ENCODE measurements at places on chromosomes 13 and 19.

DNA sequence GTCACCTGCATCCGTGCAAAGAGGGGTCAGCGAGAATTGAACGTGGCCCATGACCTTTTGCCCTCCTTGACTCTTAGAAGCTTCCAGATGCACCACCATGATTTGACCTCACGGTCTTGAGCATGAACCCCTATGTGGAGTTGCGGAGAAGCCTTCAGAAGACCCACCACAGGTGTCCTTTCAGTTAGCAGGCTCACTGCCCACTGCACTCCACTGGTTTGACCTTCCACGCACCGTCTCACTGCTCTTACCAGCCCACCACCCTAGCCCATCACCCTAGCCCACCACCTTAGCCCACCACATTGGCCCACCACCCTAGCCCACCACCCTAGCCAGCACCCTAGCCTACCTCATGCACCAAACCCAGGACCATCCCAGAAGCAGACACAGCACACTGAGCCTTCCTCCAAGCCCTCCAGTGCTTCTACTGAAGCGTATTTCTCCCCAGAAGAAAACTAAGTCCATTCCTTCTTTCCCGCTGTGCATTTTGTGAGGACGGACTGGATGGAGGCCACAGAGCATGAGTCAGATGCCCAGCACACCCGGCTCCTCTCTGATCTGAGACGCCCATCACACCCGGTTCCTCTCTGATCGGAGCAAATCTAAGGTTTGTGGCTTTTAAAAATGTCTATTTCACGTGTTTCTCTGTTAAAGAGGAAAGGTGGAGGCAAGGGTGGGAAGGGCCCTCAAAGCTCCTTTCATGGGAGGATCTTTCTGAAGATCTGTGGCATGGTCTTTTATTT is 45.8 kb downstream of the SOX1 start:
- H3K4me1 ChIP-seq = no peaks in the 10 kb centered on the region
- H3K36me3 ChIP-seq = no peaks in the 10 kb centered on the region
- no peak for DNase-seq
- H3K27me3 ChIP-seq = peaks cover 30% of the 10 kb centered on the region
- H3K27ac ChIP-seq = no peak overlapping the region

- H3K4me3 ChIP-seq = no peak overlapping the region
- H3K27me3 ChIP-seq = no peaks in the 10 kb centered on the region
- no peaks in the 10 kb centered on the region for H3K4me1 ChIP-seq
- no peak for DNase-seq
- no peak overlapping the region for H3K27ac ChIP-seq
Measured at GRCh38 chr13:72886272-72887067, 104.5 kb downstream of the PIBF1 start.

- peaks cover 10% of the 10 kb centered on the region for H3K36me3 ChIP-seq
- peaks cover 23% of the 10 kb centered on the region for H3K4me1 ChIP-seq
- H3K27me3 ChIP-seq = no peaks in the 10 kb centered on the region
- H3K4me3 ChIP-seq = peak overlapping the region; percentile 44
Measured at GRCh38 chr19:1470305-1471009, 8.6 kb downstream of the C19orf25 start.

DNA sequence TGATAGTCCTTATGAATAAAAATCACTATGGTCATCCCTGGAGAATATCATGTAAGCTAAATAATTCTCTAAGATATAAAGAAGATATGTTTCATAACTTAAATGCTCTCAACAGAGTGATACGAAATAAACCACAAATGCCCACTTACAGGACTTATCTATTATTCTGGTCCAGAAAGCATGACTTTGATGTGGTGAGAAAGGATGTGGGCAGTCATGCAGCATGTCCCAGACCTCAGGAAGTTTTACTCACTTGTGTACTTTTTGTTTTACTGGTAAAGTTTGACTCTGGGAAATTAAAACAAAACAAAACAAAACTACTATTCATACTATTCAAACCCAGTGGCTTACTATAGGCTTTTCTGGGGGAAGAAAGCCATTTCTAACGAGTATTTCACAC is 483.2 kb upstream of the SLITRK6 start:
- no peaks in the 10 kb centered on the region for H3K27me3 ChIP-seq
- H3K4me3 ChIP-seq = no peak overlapping the region
- no peak overlapping the region for H3K27ac ChIP-seq
- no peak for DNase-seq
- no peaks in the 10 kb centered on the region for H3K36me3 ChIP-seq

DNA sequence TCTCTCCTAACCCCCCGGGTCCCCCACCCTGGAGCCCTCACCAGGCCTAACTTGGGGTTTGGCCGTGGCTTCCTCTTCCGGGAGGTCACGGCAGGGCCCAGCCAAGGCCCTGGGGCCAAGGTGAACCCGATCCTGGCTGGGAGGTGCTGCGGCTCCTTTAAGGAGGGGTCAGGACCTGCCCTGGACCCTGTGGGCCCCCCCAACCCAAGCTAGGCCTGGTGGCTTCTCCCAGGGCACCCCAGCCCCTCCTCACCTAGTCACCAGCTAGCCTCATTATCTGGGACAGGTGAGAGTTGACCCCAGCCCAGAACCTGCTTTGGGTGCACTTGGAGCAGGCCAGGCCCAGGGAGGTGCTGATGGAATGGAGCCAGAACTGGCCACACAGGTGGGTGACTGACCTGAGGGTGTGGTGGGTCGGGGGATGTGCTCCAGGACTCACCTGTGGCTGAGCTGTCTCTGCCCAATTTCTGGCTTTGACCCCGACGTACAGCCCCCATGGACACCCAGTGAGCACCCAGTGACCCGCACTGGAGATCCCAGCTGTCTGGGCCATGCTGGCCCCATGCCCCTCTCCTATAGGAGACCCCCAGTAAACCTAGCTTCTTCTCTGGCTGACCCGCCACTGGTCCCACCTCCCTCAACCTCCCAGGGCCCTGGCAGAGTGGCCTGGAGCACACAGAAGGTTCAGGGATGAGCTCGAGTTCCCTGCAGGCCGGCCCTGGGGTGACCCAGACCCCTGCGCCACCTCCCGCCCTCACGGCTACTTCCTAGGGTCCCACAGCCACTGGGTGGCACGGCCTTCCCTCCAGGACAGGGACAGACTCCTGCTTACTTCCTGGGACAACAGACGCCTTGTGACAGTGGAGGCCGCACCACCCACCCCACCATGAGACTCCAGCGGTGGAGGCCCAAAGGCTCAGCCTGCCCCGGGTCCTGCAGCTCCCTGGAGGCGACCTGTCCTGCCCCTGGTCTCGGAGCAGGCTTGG is 6.7 kb upstream of the MKNK2 start:
- no peaks in the 10 kb centered on the region for H3K27me3 ChIP-seq
- H3K36me3 ChIP-seq = no peaks in the 10 kb centered on the region
- H3K4me1 ChIP-seq = peaks cover 43% of the 10 kb centered on the region
- no peak overlapping the region for H3K4me3 ChIP-seq
- peak overlapping the region; percentile 22 for H3K27ac ChIP-seq

- no peaks in the 10 kb centered on the region for H3K27me3 ChIP-seq
- no peak overlapping the region for H3K4me3 ChIP-seq
- DNase-seq = no peak
- no peak overlapping the region for H3K27ac ChIP-seq
Measured at GRCh38 chr19:38910488-38910887, 1.5 kb downstream of the CCER2 start.

DNA sequence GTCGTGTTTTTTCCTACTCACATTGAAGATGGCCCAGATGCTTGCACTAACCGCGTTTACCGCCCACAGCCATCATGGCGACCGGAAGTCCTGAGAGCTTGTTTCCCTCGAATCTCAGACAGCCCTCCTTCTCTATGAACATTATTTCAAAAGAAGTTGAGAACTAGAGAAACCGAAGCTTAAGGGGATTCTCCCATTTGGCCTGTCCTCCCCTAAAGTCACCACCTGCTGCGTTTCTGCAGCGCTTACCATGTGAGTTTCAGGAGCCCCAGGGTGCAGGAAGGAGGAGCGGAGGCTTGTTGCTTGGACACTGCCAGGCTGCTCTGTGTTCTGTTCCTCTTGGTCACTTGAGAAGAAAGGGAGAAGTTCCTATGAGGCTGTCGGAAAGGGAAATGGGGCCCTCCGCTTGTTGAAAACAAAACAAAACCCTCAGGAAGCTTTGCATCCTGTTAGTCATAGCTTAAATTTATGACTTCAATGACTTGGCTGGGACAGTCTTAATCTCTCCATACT is 6.2 kb downstream of the CARD8 start:
- H3K27me3 ChIP-seq = no peaks in the 10 kb centered on the region
- no peak for DNase-seq
- H3K4me3 ChIP-seq = no peak overlapping the region
- no peak overlapping the region for H3K27ac ChIP-seq

Data from DND-41 (cell line).